ENCODE measurements at places on chromosomes 1 and 21. TPM values are rescaled to one million over a fixed set of nuclear protein-coding genes. Genes with fewer than 3 reads are reported as not detected.

RNF187 gene
- 484 TPM for total RNA-seq

PGLYRP4 gene
- total RNA-seq, result not detected

CD1D gene
- total RNA-seq, result 5.8 TPM

GJB4 gene
- not detected for total RNA-seq

All from OCI-LY7 (cell line).